ENCODE measurements at places on chromosomes 6 and 20.

GRCh38 chr6:169190144-169190584 is 63.5 kb downstream of the THBS2 start:
- DNase-seq, result no peak

GRCh38 chr20:59455402-59456341 is 148.7 kb upstream of the PHACTR3 start:
- no peak for DNase-seq

DNA sequence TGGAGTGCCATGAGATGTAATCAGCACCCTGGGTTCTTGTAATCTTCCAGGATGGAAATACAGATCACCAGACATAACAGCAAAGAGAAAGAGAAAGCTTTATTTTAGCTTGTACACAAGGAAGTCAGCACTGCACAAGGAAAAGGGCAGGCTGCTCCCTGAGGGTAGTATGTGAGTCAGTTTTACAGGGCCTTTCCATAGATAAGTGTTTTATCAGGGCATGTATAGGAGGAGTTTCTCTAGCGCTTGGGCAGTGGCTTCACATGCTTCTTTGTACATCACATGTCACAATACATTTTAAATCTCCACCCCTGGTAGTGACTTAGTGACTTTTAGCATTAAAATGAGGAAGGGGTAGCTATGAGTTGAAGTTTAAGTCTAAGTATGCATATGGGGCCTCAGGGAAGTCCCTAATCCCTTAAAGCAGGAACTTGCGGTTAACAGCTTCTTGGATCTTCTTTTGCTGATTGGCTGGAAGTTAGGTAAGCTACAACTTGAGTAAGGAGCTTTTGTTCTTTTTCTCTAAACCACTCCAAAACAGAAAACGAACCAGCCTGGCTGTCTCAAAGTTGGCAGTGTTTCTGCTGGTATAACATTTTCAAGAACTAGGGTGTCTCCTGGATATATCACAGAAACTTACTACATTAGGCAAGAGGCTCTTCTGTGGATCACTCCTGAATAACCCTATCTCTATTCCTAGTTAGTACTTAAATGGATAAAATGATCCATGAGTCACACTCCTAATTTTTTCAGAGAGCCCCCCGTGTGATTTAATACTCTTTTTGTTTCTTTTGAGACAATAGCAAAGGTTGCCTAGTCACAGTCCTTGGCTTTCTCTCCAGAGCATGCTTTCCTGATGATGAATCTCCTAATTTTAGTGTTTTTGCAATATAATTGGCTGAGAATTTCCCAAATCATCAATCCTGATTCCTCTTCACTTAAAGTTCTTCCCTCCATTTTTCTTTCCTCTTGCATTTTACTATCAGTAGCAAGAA is 60.2 kb downstream of the MRAP2 start:
- no peak for DNase-seq

DNA sequence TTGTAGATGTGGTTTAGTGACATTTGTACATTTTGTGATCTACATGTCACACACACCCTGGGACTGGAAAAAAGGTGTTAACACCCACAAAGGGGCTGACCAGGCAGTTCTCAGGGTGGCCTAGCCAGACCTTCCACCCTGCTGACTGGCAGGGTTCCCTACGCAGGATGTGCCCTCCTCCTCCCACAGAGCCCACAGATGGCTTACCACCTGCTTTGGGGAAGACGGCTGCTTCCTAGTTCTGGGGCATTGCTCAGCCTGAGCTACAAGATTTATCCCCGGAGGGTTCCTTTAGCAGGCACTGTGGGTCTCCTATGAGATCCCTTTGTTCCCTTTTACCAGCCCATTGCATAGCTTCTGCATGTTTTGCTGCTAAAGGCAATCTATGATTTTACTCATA is 35.1 kb downstream of the SNAP25 start:
- peak; percentile 77 for DNase-seq

GRCh38 chr6:23989885-23990533 is 136.0 kb upstream of the NRSN1 start:
- DNase-seq, result no peak

GRCh38 chr6:83341765-83342164 is 89.1 kb downstream of the ME1 start:
- DNase-seq, result no peak

GRCh38 chr6:35011096-35012041 is 122.3 kb downstream of the ANKS1A start:
- no peak for DNase-seq
